ENCODE measurements at places on chromosomes 13 and 19.

- DNase-seq = no peak
Measured at GRCh38 chr13:80630685-80631121, 289.8 kb upstream of the SPRY2 start.

DNA sequence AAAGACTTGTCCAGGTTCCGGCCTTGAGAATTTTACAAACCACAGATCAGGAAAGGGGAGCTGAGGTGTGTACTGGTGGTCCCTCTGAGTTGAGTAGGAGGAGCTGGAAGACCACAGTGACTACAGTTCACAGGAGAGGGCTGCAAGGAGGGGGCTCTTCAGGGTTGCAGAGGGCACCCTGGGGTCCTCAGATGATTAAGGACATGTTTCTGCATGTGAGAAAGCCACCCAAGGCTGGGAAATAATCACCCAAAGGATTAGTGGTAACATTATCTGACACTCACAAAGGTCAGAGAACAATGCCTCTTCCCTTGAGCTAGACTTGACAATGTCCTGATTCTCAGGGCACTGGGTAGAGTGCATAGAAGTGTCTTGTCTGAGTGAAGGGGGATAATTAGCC, 540.4 kb downstream of the IRS2 start:
- DNase-seq = no peak

DNA sequence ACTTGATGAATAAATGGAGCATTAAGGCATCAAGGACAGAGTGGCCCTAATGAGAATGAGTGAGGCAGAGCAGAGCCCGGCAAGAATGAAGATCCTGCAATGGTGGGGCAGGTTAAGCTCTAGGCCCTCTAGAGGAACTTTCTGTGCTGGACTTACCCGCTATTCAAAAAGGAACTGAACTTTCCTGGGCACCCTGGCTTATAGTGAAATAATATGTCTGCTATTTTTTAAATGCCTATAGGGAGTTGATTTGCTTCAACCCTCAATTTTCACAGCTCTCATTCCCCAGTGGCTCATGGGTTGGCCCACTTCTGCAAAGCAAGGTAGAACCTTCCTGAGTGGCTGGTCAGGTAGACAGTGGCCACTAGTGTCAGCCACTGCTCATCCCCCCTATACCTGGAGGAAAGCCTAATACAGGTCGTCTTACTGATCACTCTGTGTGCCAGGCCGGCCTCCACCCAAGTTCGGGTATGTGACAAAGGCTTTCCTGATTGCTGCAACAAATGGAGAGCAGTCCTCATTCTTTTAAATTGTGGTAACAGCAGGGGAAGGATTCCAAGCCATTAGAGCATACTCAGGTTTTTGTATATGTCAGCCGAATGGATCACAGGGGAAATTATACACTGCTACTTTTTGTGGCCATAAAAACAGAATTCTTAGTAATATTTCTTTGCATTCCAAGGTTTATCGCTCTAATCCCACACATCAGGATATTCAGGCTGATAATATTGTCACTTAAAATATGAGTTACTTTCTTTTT, 103.0 kb downstream of the KL start:
- no peak for DNase-seq

DNA sequence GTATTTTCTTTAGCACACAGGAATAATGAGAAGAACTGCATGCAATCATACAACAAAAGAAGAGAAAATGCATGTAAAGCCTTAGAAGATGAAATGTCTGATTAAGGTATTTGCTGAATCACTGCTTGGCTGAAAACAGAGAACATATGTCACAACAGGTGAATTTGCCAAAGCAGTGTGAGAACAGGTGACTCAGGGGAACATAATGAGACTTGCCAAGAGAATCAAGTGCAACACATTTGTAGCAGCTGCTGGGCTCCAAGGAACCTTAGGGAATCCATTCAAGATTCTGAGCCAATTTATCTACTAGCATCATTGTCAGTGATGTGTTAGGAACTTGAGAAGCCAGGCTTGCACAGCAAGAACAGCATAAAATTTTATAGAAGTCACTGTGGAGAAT, 273.1 kb downstream of the PCDH20 start:
- no peak for DNase-seq

DNA sequence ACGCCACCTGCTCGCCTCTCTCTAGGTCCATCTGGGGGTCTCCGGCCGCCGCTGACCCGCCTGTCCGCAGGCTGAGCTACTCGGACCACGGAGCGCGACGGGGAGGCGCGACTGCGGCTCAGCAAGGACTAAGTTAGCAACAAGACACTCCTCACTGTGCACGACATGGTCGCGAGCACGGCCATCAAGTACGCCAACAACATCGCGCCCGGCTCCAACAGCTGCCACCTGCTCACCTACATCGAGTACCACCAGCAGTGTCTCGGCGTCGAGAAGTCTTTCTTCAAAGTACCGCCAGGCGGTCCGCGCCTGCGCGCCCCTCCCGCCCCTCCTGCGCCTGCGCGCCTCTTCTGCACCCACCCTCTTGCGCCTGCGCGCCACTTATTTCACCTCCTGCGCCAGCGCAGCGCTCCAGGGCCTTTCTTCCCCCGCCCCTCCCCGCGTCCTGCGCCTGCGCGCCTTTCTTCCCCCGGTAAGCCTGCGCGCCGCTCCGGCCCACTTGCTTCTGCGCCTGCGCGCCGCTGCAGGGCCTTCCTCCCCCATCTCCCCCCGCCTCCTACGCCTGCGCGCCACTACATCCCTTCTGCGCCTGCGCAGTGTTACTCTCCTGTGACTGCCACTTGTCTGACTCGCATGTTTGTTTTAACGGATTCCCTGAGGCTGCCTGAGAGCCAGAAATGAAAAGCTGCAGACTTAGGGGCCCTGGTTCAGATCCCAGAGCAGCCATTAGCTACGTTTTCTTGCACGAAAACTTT, 64.0 kb downstream of the ACSBG2 start:
- DNase-seq = peak; percentile 94

- DNase-seq = no peak
Measured at GRCh38 chr13:110420626-110421025, 113.5 kb downstream of the COL4A2 start.

DNA sequence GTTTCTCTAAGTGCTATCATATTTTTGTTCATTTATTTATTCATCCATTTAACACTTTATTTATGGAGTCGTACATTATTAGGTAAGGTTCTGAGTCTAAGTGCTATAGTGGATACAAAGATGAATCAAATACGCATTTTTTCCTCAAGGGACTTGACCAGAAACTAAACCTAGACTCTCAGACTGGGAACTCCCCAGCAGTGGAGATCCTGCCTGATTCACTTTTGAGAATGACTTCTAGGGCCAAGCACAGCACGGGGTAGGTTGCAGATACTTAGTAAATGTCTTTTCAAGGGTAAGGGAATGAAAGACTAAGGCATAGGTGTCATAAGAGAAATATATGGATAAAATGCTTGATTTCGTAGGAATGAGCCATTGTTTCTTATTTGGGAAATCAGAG, 7.2 kb downstream of the DNAJC15 start:
- no peak for DNase-seq

DNA sequence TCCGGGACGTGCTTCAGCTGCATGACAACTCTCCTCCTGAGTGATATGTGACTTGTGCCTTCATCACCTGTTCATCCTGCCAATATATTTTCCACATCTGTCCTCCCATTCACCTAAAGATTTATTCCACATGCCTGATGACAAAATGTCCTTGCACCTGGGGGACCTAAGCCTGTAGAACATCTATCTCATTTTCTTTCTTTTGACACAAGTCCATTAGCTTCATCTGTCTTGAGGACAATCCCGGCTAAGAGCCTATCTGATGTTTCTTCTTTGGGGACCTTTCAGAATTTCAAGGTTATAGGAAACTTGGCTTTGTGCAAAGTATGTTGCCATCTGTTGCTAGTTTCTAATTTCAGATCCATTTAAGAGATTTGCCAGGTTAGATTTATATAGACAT, 41.1 kb downstream of the ITGBL1 start:
- DNase-seq = no peak

GRCh38 chr13:82118589-82118988, 1763.7 kb downstream of the SLITRK1 start:
- no peak for DNase-seq

- no peak for DNase-seq
Measured at GRCh38 chr19:51576850-51577249, 5.8 kb downstream of the ZNF175 start.

All from NCI-H187 (cell line).